CD4-positive, alpha-beta T cell (primary cell): ENCODE measurements at places on chromosomes 5 and 9. TPM values are rescaled to one million over a fixed set of nuclear protein-coding genes. Genes with fewer than 3 reads are reported as not detected.

DNA sequence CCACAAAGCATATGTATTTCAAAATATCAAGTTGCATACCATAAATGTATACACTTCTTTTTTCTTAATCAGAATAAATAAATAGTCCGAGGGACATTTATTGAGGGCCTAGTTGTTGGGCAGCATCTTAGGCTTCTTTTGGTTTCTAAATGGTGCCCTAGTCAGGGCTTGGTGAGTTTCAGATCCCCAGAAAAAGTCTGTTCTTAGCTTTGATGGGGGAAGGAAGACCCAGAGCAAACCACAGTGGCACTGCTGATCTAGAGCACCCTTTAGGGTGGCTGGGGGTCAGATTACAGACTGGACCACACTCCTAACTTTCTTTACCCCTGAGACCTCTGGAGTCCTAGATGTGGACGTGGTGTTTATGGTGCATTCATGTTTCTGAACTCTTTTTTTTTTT lies 97.8 kb downstream of the C9orf152 start:
- H3K36me3 ChIP-seq = no peaks in the 10 kb centered on the region
- no peak for DNase-seq
- H3K27me3 ChIP-seq = no peaks in the 10 kb centered on the region
- H3K4me1 ChIP-seq = no peaks in the 10 kb centered on the region
- H3K27ac ChIP-seq = no peak overlapping the region
- H3K4me3 ChIP-seq = no peak overlapping the region

GRCh38 chr9:68847765-68848164 lies 142.7 kb downstream of the PIP5K1B start:
- no peak overlapping the region for H3K4me3 ChIP-seq
- H3K36me3 ChIP-seq = no peaks in the 10 kb centered on the region
- H3K27ac ChIP-seq = no peak overlapping the region
- no peak for DNase-seq
- H3K4me1 ChIP-seq = no peaks in the 10 kb centered on the region

GRCh38 chr9:109068764-109069163 lies 51.0 kb downstream of the TMEM245 start:
- no peaks in the 10 kb centered on the region for H3K4me1 ChIP-seq
- peaks cover 77% of the 10 kb centered on the region for H3K36me3 ChIP-seq
- DNase-seq = no peak
- no peak overlapping the region for H3K27ac ChIP-seq

GRCh38 chr9:1718836-1719235 lies 296.3 kb upstream of the SMARCA2 start:
- H3K4me1 ChIP-seq = no peaks in the 10 kb centered on the region
- H3K27me3 ChIP-seq = peaks cover 4% of the 10 kb centered on the region
- H3K36me3 ChIP-seq = no peaks in the 10 kb centered on the region

DNA sequence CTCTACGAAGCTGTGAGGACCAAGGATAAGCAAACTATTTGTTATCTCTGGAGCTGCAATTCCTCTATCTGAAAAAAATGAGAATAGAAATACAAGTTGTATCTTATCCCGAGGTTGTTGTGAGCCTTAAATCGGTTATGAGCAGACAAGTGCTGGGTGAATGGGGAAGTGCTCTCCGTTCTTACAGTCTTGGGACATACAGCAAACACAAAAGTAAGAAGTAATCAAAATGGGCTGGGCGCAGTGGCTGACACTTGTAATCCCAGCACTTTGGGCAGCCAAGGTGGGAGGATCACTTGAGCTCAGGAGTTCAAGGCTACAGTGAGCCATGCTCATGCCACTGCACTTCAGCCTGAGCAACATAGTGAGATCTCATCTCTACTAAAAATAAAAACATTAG lies 31.7 kb downstream of the ITK start:
- H3K4me3 ChIP-seq = no peak overlapping the region
- no peak for DNase-seq
- peaks cover 92% of the 10 kb centered on the region for H3K4me1 ChIP-seq

- DNase-seq = no peak
- no peaks in the 10 kb centered on the region for H3K36me3 ChIP-seq
Observed at GRCh38 chr9:92525306-92525705, 10.5 kb downstream of the ECM2 start.

- no peak overlapping the region for H3K4me3 ChIP-seq
- H3K27me3 ChIP-seq = no peaks in the 10 kb centered on the region
- no peak for DNase-seq
- H3K4me1 ChIP-seq = no peaks in the 10 kb centered on the region
- no peaks in the 10 kb centered on the region for H3K36me3 ChIP-seq
- H3K27ac ChIP-seq = no peak overlapping the region
Observed at GRCh38 chr5:171093598-171093997, 215.4 kb upstream of the TLX3 start.

GRCh38 chr9:126676102-126676684 lies 62.5 kb downstream of the LMX1B start:
- H3K4me3 ChIP-seq = no peak overlapping the region
- H3K4me1 ChIP-seq = no peaks in the 10 kb centered on the region
- peaks cover 56% of the 10 kb centered on the region for H3K27me3 ChIP-seq
- DNase-seq = no peak
- no peaks in the 10 kb centered on the region for H3K36me3 ChIP-seq
- H3K27ac ChIP-seq = no peak overlapping the region

DNA sequence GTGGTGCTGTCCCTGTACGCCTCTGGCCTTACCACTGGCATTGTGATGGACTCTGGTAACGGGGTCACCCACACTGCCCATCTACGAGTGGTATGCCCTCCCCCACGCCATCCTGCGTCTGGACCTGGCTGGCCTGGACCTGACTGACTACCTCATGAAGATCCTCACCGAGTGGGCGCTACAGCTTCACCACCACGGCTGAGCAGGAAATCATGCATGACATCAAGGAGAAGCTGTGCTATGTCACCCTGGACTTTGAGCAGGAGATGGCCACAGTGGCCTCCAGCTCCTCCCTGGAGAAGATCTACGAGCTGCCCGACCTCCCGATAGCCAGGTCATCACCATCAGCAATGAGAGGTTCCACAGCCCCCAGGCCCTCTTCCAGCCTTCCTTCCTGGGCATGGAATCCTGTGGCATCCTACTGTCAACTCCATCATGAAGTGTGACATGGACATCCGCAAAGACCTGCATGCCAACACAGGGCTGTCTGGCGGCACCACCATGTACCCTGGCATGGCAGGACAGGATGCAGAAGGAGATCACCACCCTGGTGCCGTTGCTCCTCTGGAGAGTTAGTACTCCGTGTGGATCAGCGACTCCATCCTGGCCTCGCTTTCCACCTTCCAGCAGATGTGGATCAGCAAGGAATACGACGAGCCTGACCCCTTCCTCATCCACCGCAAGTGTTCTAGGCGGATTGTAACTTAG lies 434.2 kb upstream of the RGMB start:
- H3K27me3 ChIP-seq = no peaks in the 10 kb centered on the region
- DNase-seq = no peak
- H3K36me3 ChIP-seq = no peaks in the 10 kb centered on the region
- H3K4me3 ChIP-seq = no peak overlapping the region

GRCh38 chr9:974996-975739 lies 1.3 kb upstream of the DMRT3 start:
- no peak overlapping the region for H3K27ac ChIP-seq
- peaks cover 35% of the 10 kb centered on the region for H3K4me1 ChIP-seq
- no peaks in the 10 kb centered on the region for H3K36me3 ChIP-seq
- DNase-seq = no peak
- H3K27me3 ChIP-seq = peaks cover 98% of the 10 kb centered on the region
- H3K4me3 ChIP-seq = no peak overlapping the region

GRCh38 chr5:89595056-89595455 lies 712.1 kb upstream of the MEF2C start:
- DNase-seq = no peak
- no peaks in the 10 kb centered on the region for H3K36me3 ChIP-seq
- no peaks in the 10 kb centered on the region for H3K27me3 ChIP-seq
- no peak overlapping the region for H3K27ac ChIP-seq
- H3K4me1 ChIP-seq = no peaks in the 10 kb centered on the region

DNA sequence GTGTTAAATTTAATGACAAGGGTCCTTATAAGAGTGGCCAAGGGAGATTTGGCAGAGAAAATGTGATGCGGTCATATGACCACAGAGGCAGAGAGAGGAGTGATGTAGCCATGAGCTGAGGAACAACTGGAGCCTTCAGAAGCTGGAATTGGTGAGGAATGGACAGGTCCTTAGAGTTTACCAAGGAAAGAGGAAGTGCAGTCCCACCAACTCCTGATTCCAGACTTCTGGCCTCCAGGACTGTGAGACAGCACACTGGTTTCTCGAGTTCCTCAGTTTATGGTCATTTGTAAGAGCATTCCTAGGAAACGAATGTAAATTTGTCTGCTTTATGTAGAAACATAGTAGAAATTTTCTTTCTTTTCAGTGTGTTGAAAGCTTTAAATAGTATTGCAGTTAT lies 410.1 kb downstream of the CDH18 start:
- no peak overlapping the region for H3K4me3 ChIP-seq
- DNase-seq = no peak
- no peaks in the 10 kb centered on the region for H3K27me3 ChIP-seq
- H3K4me1 ChIP-seq = no peaks in the 10 kb centered on the region
- H3K27ac ChIP-seq = no peak overlapping the region

DNA sequence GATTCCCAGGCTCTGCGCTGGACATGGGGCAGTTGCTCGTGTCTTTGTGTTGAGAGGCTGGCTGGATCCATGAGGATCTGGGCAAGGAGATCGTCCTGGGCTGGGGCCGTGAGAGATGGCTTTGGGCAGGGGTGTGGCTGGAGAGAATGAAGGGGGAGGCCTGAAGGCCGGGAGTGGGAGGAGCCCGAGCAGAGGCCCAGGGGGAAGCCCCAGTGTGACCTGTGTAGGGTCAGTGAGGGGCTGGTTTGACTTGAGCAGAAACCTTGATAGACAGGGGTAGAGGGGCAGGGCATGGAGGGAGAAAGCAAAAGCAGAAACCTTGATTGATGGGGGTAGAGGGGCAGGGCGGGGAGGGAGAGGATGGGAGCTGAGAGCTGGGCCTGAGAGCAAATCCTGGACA lies 54.4 kb upstream of the ASS1 start:
- H3K4me3 ChIP-seq = no peak overlapping the region
- DNase-seq = no peak
- H3K27ac ChIP-seq = no peak overlapping the region
- H3K4me1 ChIP-seq = no peaks in the 10 kb centered on the region

- no peak overlapping the region for H3K4me3 ChIP-seq
- H3K4me1 ChIP-seq = peaks cover 36% of the 10 kb centered on the region
- no peaks in the 10 kb centered on the region for H3K27me3 ChIP-seq
- DNase-seq = no peak
- H3K27ac ChIP-seq = no peak overlapping the region
Observed at GRCh38 chr5:179765400-179765799, 28.4 kb upstream of the LTC4S start.

GRCh38 chr5:30539004-30539634 lies 654.4 kb upstream of the CDH6 start:
- no peaks in the 10 kb centered on the region for H3K4me1 ChIP-seq
- no peak overlapping the region for H3K27ac ChIP-seq
- no peak for DNase-seq

The PCA3 gene
- not detected for total RNA-seq

The NOXA1 gene
- total RNA-seq = 7.7 TPM

The CXCL14 gene
- not detected for total RNA-seq

The GHR gene
- total RNA-seq = not detected

The GABRA1 gene
- total RNA-seq = not detected

The HTR1A gene
- total RNA-seq = not detected

The PCDHA13 gene
- total RNA-seq = not detected

The PCDHA2 gene
- not detected for total RNA-seq

The TPPP gene
- total RNA-seq = 8.5 TPM

The IRX1 gene
- not detected for total RNA-seq

The PTRH1 gene
- total RNA-seq = 4.5 TPM
